ENCODE measurements at places on chromosomes 2 and 18.

DNA sequence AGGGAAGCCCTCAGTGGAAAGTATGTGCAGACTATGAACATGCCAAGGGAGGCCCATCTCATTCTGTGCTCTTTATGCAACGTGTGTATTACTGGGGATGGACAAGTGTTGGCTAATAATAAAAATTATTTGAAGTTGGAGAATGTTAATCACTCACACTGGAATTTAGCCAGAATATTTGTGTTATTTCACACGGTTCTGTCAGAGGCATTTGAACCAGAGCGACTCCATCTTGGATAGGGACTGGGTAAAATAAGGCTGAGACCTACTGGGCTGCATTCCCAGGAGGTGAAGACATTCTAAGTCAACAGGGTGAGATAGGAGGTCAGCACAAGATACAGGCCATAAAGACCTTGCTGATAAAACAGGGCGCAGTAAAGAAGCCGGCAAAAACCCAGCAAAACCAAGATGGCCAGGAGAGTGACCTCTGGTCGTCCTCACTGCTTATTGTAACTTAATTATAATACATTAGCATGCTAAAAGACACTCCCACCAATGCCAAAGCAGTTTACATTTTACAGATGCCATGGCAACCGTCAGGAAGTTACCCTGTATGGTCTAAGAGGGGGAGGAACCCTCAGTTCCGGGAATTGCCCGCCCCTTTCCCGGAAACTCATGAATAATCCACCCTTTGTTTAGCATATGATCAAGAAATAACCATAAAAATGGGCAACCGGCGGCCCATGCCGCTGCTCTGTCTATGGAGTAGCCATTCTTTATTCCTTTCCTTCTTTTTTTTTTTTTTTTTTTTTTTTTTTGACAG, 2.6 kb upstream of the FZD5 start:
- DNase-seq, result peak; percentile 35

GRCh38 chr2:76669966-76670465, 852.2 kb downstream of the LRRTM4 start:
- no peak for DNase-seq

DNA sequence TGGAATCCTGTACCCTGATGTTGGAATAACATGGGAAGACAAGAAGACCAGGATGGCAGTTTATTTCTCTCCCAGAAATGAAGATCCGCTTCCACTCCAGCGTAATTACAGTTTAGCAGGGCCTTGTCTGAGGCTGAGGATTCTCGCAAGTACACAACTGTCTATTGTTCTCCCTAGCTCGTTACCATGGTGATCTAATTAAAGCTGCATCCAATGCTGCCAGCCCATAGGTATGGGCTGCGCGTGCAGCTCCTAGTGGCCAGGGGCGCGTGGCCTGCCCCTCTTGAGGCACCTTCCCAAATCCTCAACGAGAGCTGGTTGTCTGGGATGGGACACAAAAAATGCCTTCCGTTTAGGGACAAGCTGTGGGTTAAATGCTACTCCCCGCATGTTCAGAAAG, 344.9 kb downstream of the CYRIA start:
- DNase-seq, result no peak

DNA sequence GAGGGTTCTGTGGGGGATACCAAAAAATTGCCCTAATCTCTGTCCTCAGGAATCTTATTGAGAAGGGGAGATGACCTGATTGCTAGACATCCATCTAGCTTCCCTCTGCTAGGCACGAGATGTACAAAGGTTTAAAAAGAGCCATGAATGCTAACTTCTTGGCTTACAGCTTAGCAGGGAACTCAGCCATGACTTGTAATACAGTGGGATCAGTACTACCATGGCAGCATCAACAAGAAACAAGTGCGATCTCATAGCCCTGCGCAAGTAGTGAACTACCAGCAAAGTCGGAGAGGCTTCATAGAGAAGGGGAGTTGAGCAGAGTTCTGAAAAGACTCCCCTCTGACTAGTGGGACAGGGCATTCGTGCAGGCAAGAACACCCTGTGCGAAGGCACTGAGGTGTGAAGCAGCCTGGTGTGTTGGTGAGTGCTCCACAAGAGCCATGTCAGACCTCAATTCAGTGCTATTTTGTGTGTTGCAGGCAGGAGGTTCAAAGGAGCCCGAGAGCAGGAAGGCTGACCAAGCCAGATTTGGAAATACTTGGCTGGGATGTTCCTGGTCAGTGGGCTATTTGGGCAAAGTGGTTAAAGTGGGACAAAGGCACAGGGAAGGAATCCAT, 130.0 kb downstream of the FMNL2 start:
- no peak for DNase-seq

DNA sequence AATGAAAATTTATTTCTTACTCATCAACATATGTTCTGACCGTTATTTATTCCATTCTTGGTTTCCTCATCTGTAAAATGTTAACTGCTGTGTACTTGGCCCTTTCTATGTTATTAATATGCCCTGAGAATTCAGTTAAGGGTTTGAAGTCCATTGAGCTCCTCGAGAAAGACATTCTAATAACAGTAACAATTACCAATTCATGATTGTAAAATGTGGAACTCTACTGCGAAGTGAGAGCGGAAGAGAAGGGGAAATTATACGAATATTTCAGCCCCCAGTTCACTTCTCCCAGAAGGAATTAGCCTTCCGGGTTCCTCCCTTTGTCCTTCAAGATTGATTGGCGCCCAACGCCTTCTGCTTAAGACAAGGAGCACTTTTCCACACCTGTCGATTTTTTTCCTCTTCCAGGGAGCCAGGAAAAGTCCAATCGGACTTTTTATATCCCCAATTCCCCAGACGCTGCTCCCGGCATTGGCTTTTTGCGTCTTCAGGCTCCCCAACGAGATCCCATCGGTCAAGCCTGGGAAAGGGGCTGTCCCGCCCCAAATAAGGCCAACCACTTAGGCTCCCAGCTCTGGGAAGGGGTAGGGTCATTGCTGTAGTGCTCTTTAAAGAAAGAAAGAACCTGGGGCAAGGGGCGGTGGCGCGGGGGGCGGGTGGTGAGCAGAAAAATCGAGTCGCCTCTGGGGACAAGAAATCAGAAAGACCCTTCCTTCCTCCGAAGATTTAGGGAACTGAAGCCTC, 1.6 kb downstream of the DSC2 start:
- DNase-seq, result no peak

DNA sequence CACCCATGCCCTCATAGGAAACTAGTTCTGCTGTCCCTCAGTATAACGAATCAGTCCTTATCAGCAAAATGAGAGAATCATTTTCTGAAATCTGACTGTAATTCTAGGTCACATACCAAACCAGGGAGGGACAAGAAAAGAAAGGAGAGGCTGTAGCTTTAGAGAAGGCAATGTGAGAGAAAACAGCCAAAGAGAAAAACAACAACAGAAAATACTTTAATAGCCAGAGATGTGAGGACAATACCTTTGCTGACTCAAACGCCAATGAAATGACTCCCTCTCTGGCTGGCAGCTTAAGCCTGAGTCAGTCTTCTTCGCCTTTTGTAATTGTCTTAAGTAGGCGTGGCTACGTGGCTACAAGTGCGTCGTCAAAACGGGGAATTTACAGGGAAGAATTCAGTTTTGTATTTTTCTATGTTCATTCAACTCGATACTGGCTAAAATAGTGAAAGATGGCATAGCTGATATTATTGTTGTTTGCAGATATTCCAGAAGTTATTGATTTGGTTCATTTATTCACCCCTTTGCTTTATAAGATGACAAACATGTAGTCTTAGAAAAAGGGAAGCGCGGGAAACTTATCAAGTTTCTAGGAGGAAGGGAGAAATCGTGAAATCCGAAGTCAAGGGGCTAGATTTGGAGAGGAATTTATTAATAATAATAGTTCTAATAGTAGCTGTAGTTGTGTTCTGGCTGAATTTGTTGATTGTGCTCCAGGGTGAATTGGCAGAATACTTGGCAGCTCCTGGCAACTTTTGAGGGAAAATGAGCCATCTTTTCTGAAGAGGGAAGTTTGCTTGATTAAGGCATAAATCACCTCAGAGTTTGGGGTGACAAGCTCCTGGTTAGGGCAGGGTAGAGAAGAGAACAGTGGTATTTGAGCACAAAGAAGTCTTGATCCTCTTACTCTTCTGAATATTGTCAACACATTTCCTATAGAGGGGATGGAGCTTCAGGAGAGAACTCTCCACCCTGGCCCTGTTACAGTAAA, at the start of gene IL1A:
TSS of gene IL1A (minus strand) at position 295 of the 991 bp plus-strand sequence. CDS start 723 bp downstream, outside the sequence.
- no peak for DNase-seq

DNA sequence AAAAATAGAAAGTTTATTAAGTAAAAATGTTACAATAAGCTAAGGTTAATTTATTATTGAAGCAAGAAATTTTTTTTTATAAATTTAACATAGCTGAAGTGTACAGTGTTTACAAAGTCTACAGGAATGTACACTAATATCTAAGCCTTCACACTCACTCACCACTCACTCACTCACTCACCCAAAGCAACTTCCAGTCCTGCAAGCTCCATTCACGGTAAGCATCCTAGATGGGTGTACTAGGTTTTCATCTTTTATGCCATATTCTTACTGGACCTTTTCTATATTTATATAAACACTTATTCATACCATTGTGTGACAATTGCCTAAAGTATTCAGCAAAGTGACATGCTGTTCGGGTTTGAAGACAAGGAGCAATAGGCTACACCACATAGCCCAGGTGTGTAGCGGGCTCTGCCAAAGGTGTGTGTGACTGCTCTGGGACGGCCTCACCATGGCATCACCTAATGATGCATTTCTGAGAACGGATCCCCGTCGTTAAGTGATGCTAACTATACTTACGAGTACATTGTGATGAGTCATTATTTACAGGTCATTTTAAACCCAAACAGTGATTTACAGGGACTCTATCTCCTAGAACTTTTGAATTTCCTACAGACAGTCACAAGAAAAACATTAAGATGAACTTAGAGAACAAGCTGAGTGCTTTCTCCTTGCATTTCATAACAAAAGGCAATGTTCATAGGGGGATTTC, 76.3 kb upstream of the ID2 start:
- DNase-seq, result no peak

- no peak for DNase-seq
These were observed 37.6 kb upstream of the ARL4C start for GRCh38 chr2:234534515-234534914.

DNA sequence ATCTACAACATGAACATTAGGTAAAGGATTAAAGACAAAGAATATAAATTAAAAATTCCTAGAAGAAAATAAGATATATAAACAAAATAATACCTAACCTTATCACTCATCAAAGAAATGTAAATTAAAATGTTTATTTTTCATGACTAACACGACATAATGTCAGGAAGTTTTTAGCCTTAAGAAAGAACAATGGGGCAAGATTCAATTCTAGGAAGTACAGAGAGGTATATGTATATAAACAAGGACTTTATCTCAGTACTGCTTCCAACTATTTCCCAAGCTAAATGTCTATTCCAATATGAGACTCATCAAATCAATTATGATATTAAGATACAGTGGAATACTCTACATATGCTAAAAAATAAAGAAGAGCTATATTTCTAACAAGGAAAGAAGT, 44.1 kb downstream of the TTC21B start:
- no peak for DNase-seq

DNA sequence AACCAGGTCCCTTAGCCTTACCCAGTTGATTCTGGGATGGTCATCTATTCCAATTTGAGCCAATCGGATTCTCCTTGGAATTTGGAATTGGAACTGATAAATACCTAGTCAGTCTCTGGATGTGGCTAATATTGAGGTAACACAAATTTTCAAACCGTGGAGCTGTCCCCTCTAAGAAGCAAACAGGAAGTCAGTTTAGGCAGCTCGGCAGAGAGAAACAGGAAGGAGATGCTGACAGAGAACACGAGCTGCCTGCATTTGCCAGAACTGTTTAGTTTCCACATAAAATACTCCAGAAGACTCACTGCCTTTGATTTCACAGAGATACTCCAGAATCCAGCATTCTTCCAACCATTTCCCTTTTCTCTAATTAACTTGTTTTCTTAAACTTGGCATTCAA, 1024.9 kb downstream of the BCL11A start:
- DNase-seq, result no peak

GRCh38 chr2:119326938-119327337, 39.7 kb downstream of the C2orf76 start:
- DNase-seq, result no peak

DNA sequence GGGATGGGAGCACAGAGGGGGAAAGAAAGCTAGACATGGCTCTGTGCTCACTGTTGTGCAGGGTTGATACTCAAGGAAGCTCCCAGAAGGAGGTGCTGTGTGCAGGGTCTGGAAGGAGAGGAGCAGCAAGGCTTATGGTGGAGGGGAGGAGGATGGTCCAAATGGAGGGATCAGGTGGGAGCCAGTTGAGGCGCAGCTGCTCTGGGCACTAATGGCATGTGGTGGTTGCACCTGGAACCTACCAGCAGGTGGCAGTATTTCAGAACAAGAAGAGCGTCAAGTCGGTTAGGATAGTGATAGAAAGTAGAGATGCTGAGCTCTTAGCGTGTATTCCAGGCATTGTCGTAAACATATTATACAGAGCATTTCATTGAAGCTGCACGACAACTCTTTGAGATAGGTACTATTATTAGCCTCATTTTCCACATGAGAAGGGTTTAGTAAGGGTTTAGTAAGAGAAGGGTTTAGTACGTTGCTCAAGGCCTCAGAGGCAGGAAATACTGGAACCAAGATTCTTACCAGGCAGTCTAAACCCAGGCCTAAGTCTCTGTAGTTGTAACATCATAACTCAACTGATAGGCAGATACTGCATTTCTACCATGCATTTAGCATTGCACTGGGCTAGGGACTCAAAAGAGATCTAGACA, 223.7 kb downstream of the CYP26B1 start:
- peak; percentile 49 for DNase-seq

DNA sequence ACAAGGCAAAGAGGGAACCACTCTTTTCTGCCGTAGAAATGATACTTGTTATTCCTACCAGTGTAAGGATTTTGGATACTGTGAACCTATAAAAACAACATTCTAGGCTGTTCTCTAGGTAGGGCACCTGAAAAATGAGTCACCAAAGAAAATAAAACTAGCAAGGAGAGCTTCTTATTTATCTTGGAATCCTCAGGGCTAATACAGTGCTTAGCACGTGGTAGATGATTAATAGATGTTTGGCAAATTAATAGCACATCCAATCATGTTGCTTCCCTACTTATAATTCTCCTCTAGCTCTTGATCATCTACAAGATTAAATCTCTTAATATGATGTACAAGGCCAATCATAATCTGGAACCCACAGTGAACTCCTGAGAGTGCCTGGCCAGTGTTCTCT, 73.1 kb downstream of the AAK1 start:
- no peak for DNase-seq

DNA sequence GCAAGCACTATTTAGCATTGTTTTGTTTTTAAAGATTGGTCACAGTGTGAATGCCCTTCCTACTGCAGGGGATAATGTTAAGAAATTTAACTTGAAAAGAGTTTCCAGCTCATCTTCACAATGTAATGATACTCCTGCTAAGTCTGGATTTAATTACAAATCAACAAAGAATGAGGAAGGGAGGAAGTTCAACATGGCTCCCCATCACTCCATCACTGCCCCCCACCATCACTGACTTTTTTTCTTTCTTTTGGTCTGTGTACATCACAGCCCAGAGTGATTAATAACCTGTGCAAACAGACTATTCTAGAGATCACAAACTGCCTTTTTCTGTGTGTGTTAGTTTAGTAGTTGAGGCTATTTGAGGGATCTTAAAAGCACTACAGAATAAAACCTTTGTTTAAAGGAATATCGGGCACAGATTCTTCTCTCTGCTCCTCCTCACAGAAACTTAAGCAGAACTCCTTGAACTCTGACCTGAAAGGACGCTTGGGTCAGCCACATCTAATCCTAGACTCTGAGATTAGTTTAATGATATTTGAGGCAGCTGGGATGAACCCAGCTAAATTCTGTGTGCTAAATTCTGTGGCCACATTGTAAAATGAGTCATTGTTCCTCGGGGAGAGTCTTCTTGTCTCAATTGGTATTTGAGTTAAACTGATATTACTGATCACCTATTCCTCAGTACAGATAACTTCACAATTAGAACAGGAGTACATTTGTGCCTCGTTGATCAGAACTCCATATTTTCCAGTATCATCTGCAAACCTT, 47.8 kb downstream of the SATB2 start:
- no peak for DNase-seq

All from stimulated activated naive CD8-positive, alpha-beta T cell treated with anti-CD3 and anti-CD28 coated beads, Interleukin-15, Interleukin-2, amounts not matched to agents 100 U/mL and 50 U/mL, for 24 hours (primary cell).